ENCODE measurements at places on chromosomes 16 and 17.

DNA sequence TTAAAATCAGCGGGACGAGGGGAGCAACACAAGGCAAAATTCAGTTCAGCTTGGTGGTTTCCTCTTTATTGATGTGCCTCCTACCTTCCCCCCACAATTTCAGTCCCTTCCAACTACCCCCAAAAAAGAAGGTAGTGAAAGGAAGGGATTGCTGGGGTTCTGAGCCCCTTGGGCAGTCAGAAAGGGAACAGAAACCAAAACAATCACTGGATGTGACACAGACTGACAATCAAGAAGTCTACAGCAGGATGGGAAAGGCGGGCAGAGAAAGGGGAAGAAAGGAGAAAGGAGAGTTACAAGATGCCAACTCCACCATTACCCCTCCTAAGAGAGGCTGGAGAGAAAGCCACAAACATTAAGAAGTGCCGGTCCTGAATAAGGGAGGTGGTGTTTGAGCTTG, 1.1 kb upstream of the PHF23 start:
- H3K27me3 ChIP-seq = no peaks in the 10 kb centered on the region
- no peak for ATAC-seq
- peaks cover 55% of the 10 kb centered on the region for H3K4me1 ChIP-seq
- peak overlapping the region; percentile 94 for H3K27ac ChIP-seq
- H3K4me3 ChIP-seq = peak overlapping the region; percentile 90
- peaks cover 46% of the 10 kb centered on the region for H3K36me3 ChIP-seq

DNA sequence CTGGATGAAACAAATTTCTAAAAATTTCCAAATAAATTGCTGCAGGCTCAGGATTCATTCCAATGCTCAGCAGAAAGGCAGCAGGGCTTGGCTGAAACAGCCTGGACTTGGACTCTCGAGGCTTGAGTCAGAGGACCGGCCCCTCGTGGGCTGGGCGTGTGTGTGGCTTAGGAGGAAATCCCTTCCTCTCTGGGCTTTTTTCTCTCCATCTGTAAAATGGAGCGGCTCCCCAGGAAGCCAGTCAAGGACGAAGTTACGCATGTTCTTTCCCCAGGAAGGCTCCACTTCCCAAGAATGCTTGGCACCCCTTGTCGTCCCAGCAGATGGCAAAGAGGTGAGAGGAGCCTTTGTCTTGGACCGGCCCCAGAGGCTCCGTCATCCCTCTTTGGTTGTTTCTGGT, 13.5 kb downstream of the SLC46A1 start:
- H3K4me3 ChIP-seq = no peak overlapping the region
- H3K36me3 ChIP-seq = peaks cover 47% of the 10 kb centered on the region
- ATAC-seq = no peak
- no peaks in the 10 kb centered on the region for H3K4me1 ChIP-seq

DNA sequence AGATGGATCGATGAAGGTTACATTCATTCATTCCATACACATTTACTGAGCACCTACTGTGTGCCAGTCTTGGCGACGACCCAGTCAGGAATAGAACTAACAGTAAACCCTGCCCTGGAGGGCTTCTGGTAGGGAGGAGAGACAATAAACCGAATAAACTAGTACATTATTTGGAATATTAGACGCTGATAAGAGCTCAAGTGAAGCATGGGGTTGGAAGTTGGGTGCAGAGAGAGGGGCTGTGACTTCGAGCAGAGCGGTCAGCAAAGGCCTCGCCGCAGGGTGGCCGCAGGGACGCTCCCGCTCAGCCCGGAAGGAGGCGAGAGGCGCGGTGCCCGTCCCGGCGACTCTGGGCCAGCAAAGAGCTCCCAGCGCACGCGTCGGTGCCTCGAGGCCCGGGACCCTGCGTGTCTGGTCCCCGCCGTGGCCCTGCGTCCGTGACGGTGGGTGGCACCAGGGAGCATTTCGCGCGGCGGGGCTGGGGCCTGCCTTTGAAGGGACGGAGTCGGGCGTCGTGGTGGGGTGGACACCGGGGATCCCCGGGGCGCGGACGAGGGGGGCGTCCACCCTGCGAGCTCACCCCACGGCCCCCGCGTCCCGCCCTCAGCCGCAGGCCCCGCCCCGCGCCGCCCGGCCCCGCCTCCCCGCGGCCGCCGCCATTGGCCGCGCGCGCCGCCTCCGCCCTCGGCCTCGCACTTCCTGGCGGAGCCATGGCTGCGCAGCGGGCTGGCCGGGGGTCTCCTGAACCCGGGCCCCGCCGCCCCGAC, at the start of gene KLHL36:
TSS of gene KLHL36 (plus strand) at position 684 of the 767 bp plus-strand sequence. CDS start 2,357 bp downstream, outside the sequence.
- H3K27ac ChIP-seq = peak within 1 kb of the TSS; percentile 92
- peak; percentile 92 for ATAC-seq
- H3K36me3 ChIP-seq = peaks cover 21% of the 10 kb centered on the region
- H3K27me3 ChIP-seq = no peaks in the 10 kb centered on the region
- peak within 1 kb of the TSS; percentile 89 for H3K4me3 ChIP-seq
- H3K4me1 ChIP-seq = peaks cover 47% of the 10 kb centered on the region

DNA sequence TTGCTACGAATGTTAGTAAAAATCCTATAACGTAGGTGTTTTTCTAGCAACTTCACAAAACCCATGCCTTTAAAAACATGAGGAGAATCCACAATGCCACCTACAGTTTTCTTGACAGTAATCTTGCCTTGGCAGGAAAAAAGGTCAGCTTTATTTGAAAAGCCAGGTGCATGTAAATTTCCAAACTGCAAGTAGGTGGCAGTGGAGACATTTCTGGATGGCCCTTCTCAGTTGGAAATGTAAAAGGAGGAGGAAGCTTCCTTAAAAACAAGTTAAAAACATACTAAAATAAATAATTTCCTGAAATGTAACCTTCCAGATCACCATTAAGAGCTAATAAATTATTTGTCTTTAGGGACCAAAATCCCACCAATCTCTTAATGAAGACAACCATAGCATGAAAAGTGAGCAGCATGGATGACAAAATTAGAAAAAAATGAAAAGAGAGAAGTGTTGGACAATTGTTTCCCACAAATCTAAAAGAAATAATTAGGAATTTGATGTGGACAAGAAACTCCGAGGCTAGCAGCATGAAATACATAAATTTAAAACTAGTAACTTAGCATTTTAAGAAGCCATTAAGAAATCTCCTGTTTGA, 152.2 kb downstream of the SNX11 start:
- H3K27me3 ChIP-seq = peaks cover 14% of the 10 kb centered on the region
- H3K4me1 ChIP-seq = no peaks in the 10 kb centered on the region
- no peak overlapping the region for H3K27ac ChIP-seq

DNA sequence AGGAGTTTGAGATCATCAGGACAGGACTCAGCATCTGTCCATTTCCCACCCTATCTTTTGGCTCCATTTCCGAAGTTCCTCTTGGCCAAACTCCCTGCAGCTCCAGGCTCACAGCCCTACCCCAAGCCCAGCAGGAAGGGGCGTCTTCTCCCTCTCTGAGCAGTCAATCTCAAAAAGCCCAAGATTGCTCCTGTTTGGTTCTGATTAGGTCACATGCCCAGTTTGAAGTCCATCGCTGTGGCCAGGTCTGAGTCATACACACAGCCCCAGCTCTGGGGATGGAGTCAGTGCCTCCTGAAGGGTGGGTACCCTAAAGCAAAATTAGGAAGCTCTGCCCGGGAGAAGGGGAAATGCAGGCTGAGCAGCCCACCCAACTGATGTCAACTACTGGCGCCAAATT, 23.9 kb downstream of the SNX20 start:
- no peak for ATAC-seq
- H3K4me1 ChIP-seq = no peaks in the 10 kb centered on the region
- H3K27ac ChIP-seq = no peak overlapping the region
- H3K4me3 ChIP-seq = no peak overlapping the region
- no peaks in the 10 kb centered on the region for H3K36me3 ChIP-seq

GRCh38 chr17:33949100-33949499, 306.0 kb upstream of the CCL2 start:
- no peak overlapping the region for H3K27ac ChIP-seq
- H3K4me1 ChIP-seq = no peaks in the 10 kb centered on the region
- H3K27me3 ChIP-seq = peaks cover 15% of the 10 kb centered on the region
- H3K36me3 ChIP-seq = no peaks in the 10 kb centered on the region
- H3K4me3 ChIP-seq = no peak overlapping the region
- no peak for ATAC-seq

DNA sequence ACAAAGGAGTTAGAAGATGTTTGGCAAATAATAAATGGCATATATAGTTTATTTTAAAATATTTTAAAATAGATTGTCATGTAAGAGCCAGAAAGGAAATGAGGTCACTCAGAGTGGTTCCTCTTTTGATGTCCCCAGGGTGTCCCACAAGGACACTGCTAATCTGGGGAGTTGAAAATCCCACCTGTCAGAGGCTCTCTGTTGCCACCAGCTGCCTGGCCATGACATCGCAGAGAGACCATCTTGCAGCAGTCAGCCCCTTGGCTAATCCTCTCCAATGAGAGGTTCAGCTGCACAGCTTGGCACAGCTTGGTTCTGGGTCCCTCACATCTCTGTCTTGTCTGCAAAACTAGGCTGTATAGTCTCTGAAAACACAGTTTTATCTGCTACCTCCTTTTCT, 11.0 kb upstream of the RBFOX1 start:
- no peaks in the 10 kb centered on the region for H3K27me3 ChIP-seq
- no peak overlapping the region for H3K4me3 ChIP-seq
- H3K4me1 ChIP-seq = no peaks in the 10 kb centered on the region
- no peak overlapping the region for H3K27ac ChIP-seq
- no peak for ATAC-seq
- H3K36me3 ChIP-seq = no peaks in the 10 kb centered on the region

GRCh38 chr17:57408071-57408811, 151.9 kb downstream of the MSI2 start:
- H3K4me1 ChIP-seq = peaks cover 27% of the 10 kb centered on the region
- peak overlapping the region; percentile 25 for H3K4me3 ChIP-seq
- peak overlapping the region; percentile 67 for H3K27ac ChIP-seq
- no peaks in the 10 kb centered on the region for H3K27me3 ChIP-seq
- peak; percentile 75 for ATAC-seq
- peaks cover 23% of the 10 kb centered on the region for H3K36me3 ChIP-seq

GRCh38 chr17:62911114-62911513, 54.9 kb upstream of the TANC2 start:
- no peaks in the 10 kb centered on the region for H3K4me1 ChIP-seq
- no peak overlapping the region for H3K4me3 ChIP-seq
- peaks cover 21% of the 10 kb centered on the region for H3K27me3 ChIP-seq
- no peaks in the 10 kb centered on the region for H3K36me3 ChIP-seq
- no peak overlapping the region for H3K27ac ChIP-seq
- ATAC-seq = no peak

DNA sequence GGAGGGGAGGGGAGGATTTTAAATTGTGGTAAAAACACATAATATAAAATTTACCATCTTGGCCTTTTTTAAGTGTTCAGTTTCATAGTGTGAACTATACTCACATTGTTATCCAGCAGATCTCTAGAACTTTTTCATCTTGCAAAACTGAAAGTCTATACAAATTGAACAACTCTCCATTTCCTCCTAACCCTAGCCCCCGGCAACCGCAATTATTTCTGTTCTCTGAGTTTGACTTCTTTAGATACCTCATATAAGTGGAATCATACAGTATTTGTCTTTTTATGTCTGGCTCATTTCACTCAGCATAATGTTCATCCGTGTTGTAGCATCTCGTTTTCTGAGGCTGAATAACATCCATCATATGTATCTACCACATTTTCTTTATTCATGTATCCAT, 30.0 kb upstream of the MRTFB start:
- H3K36me3 ChIP-seq = no peaks in the 10 kb centered on the region
- ATAC-seq = no peak
- no peaks in the 10 kb centered on the region for H3K27me3 ChIP-seq
- H3K27ac ChIP-seq = no peak overlapping the region
- no peaks in the 10 kb centered on the region for H3K4me1 ChIP-seq
- no peak overlapping the region for H3K4me3 ChIP-seq

DNA sequence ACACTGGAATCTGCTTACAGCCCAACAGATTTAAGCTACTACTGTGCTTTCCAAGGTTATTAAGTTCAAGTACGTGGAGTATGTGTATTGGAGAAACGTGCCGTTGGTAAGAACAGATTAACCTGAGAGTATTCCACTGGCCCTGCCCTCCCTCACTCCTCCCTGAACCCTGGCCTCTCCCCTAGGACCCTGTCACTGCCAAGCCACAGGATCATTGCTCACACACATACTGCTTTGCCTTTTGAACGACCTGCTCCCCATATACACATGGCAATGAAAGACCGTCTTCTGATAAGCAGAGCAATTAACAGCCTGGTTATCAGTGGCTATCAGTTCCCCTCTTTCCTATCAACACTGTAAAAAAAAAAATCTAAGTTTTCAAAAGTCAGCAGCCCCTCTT, 458.9 kb upstream of the DYNLRB2 start:
- no peak overlapping the region for H3K4me3 ChIP-seq
- no peaks in the 10 kb centered on the region for H3K4me1 ChIP-seq
- no peak for ATAC-seq
- H3K27ac ChIP-seq = no peak overlapping the region
- no peaks in the 10 kb centered on the region for H3K36me3 ChIP-seq
- no peaks in the 10 kb centered on the region for H3K27me3 ChIP-seq

DNA sequence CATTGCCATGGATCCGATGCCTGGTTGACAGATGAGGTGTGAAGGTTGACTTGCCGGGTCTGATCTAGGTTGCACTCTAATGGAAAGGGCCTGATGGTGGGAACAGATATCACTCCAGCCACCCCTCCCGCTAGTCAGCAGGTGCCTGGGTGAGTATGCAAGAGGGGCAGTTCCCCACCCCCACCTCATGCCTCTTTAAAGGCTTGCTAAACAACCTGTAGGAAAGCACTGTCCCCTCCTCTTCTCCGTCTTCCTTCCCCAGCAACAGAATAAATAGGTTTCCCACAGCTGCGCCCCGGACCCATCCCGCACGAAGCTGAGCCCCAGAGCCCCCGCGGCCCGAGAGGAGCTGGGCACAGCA, 746 bp upstream of the TMEM132E start:
- peaks cover 23% of the 10 kb centered on the region for H3K4me1 ChIP-seq
- no peak overlapping the region for H3K27ac ChIP-seq
- no peak for ATAC-seq
- H3K4me3 ChIP-seq = peak overlapping the region; percentile 80
- H3K27me3 ChIP-seq = peaks cover 92% of the 10 kb centered on the region

- H3K4me3 ChIP-seq = peak within 1 kb of the TSS; percentile 79
- ATAC-seq = peak; percentile 92
- H3K27ac ChIP-seq = peak within 1 kb of the TSS; percentile 96
- H3K4me1 ChIP-seq = peaks cover 71% of the 10 kb centered on the region
- H3K36me3 ChIP-seq = peaks cover 15% of the 10 kb centered on the region
- no peaks in the 10 kb centered on the region for H3K27me3 ChIP-seq
Observed at GRCh38 chr16:11964761-11965551, at the start of gene TNFRSF17. Gene TNFRSF17 (plus strand): TSS chr16:11965210. CDS start chr16:11965325, 115 bp downstream.

DNA sequence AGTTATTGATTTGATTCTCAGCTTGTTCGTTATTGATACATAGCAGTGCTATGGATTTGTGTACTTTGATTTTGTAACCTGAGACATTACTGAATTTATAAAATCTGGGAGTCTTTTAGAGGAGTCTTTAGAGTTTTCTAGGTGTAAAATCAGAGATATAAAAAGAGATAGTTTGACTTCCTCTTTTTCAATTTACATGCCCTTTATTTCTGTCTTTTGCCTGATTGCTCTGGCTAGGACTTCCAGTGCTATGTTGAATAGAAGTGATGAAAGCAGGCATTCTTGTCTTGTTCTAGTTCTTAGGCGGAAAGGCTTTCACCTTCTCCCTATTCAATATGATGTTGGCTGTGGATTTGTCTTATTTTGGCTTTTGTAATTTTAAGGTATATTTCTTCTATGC, 106.2 kb downstream of the PHKB start:
- no peaks in the 10 kb centered on the region for H3K27me3 ChIP-seq
- H3K27ac ChIP-seq = no peak overlapping the region
- no peak overlapping the region for H3K4me3 ChIP-seq
- peaks cover 71% of the 10 kb centered on the region for H3K4me1 ChIP-seq
- no peak for ATAC-seq
